ENCODE measurements at places on chromosomes 3 and 15.

DNA sequence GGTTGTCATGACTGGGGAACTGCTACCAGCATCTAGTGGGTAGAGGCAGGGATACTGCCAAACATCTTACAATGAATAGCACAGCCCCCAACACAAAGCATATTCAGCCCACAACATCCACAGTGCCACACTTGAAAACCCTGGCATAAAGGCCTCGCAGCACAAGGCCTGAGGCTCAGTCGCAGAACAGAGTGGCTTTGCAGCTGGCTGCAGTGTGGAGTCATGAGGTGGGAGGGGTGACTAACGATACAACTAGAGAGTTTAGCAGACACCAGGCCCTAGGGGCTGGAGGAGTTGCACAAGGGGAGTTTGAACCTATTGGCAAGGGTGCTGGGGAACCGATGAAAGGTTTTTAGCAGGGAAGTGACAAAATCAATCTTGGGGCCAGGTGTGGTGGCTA lies 32.1 kb downstream of the GRK7 start:
- DNase-seq, result no peak

GRCh38 chr3:120160050-120160449 lies 65.8 kb upstream of the GSK3B start:
- DNase-seq, result no peak

DNA sequence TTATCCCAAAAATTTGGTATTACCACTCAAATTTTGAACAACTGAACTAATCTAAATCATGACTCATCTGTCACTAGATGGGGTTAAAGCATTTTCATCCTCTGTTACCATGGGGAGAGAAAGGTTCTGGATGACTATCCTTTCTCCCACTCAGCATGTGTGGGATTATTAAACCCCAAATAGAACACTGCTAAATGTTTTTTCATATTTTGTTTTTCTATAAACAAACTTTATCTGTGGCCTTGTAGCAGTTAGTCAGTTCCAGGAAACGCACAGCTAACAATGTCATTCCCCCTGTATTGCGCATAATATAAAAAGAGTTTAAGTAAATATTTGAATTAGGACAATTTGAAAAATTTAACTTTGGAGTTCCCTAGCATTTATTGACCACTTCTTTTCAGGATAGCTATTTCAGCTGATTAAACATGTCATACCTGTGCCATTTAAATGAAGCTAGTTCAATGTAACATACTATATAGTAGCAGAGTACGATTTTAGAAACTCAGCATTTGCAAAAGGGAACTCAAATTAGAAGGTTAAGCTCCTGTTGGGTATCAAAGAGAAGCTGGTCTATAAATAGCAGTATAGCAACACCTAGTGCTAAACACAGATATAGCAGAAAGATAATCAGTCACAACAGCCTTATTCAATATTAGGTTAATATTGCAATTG lies 9.2 kb upstream of the TMEM212 start:
- peak; percentile 4 for DNase-seq

GRCh38 chr15:34365836-34366235 lies 1.2 kb downstream of the LPCAT4 start:
- DNase-seq, result no peak

DNA sequence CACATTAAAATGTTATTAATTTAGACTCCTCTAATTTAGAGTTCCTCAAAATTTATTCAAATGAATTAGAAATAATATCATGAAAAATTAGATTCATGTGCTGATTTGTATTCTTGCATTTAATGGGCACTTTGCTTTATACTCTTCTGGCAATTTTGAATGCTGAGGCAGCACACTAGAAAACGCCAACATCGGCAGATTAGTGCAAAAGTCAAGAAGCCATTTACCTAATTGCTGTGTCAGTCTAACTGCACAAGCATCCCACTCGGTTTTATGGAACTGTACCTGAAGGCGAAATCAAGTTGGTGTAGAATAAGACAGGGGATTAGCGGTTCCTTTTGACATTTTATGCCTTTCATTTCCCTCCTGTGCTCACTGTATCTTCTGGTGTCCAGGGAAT lies 382.0 kb downstream of the ROBO2 start:
- no peak for DNase-seq

DNA sequence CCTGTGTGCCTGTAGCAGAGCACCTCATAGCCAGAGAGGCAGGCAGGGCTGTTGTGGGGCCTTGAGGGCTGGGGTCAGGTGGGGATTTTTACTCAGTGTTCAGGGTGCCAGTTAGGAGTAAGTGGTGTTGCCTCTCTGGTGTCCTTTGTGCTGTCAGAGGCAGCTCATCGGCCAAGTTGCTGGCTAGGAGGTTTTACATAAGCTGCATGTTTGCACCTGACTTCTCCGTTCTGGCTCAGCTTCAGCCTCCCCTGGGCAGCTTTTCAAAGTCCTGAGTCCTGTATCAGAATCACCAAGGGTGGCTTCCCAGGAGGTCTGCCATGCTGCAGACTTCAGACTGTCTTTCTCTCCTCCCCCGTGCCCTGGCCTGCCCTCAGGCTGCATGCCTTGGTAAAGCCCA lies 242.6 kb upstream of the TPM1 start:
- DNase-seq, result no peak

GRCh38 chr3:178084938-178085816 lies 451.1 kb upstream of the KCNMB2 start:
- peak; percentile 90 for DNase-seq

- DNase-seq, result no peak
Observed at GRCh38 chr3:7410782-7411181, 549.9 kb downstream of the GRM7 start.

Measured in NCI-H1694 (cell line).